ENCODE measurements at places on chromosomes 4 and X.

- no peak for DNase-seq
Measured at GRCh38 chrX:109739625-109740432, 6.8 kb upstream of the ACSL4 start.

DNA sequence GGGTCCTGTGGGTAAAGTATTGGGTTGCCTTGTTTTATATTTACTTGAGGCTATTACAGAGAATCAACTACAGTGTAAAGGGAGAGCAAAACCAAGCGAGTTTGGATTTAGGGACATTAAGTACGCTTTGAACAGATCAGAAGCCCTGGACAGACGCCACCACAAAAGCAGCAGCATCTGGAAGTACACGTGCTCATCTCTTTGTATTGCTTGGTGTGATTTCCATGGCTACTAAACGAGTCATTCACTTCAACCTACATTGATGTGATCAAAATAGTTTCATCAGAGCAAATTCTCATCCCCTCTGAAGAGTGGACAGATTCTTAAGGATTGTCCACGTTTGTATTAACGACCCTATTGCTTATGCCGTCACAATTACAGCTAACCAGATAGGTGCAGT lies 85.1 kb downstream of the SORBS2 start:
- DNase-seq = no peak

DNA sequence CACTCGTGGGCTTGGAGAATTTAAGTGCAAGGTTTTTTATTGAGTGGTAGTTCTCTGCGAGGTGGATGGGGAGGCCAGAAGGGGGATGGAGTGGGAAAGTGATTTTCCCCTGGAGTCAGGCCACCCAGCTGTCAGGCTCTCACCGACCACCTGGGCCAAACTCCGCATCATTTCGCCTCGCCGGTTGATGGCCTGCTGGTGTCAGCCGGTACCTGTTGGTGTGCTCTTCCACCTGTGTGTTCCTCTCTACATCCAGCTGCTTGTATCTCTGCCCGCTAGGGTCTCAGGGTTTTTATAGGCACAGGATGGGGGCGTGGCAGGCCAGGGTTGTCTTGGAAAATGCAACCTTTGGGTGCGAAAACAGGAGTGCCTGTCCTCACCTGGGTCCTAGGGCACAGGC lies 200.9 kb downstream of the DACH2 start:
- DNase-seq = no peak

DNA sequence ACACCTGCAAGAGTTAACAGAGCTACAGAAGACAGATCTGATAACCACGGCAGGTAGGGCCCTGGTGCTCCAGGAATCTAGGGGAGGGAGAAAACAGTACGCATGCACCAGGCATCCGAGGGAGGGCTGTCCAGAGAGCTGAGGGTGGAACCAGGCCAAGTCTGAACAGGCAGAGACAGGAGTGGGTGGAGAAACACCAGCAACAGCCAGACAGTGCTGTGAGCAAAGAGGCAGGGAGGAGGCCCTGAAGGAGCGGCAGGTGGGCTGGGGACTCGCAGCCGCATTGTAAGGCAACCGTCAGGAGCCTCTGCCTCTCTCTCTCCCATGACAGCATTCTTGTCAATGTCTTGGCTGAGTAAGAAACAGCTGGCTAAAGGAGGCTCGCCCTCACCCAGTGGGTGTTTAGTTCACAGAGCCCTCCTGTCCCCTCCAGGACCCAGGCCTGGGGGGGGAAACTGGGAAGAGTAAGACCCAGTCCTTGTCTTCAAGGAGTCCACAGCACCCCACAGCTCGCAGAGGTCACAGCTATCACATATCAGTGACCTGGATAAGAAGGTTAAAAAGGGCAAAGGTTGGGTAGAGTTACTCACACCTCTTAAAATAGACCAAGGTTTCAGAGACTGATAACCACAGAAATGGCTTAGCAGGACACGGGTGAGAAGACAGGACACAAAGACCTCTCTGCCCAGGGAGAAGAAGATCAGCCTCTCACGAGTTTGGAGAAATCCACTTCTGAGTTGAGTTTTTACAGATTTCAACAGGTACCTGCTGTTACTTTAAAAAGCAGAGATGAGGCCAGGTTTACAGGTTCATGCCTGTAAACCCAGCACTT lies 10.5 kb downstream of the ACSL1 start:
- DNase-seq = no peak

DNA sequence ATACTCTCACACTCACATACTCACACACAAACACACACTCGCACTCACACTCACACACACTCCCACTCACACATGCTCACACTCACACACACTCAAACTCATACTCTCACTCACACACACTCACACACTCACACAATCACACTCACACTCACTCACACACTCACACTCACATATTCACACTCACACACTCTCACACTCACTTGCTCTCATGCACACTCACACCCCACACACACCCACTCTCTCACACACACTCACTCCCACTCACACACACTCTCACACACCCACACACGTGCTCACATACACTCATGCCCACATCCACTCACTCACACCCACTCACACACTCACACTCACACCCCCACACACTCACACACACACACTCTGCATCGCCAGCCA lies 4.9 kb upstream of the ATP2B3 start:
- DNase-seq = no peak

- DNase-seq = no peak
Measured at GRCh38 chr4:108263057-108263456, 94.3 kb upstream of the LEF1 start.

DNA sequence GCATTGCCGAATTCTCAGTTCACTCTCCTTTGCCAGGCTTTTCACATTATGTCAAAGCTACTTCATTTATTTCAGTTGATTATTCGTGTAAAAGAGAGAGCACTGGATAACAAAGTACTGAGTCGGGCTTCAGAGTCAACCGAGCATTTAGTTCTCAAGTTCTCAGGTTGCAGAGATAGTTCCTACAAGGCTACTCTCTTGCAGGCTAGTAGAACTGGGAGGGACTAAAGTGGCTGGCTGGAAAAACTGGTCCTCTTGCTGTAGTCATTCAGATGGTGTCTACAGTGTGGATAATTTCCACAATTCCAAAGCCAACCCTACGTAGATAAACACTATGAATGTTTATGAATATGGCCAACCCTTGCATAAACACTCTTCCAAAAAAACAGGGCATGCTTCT lies 4.6 kb upstream of the CCNG2 start:
- DNase-seq = no peak

DNA sequence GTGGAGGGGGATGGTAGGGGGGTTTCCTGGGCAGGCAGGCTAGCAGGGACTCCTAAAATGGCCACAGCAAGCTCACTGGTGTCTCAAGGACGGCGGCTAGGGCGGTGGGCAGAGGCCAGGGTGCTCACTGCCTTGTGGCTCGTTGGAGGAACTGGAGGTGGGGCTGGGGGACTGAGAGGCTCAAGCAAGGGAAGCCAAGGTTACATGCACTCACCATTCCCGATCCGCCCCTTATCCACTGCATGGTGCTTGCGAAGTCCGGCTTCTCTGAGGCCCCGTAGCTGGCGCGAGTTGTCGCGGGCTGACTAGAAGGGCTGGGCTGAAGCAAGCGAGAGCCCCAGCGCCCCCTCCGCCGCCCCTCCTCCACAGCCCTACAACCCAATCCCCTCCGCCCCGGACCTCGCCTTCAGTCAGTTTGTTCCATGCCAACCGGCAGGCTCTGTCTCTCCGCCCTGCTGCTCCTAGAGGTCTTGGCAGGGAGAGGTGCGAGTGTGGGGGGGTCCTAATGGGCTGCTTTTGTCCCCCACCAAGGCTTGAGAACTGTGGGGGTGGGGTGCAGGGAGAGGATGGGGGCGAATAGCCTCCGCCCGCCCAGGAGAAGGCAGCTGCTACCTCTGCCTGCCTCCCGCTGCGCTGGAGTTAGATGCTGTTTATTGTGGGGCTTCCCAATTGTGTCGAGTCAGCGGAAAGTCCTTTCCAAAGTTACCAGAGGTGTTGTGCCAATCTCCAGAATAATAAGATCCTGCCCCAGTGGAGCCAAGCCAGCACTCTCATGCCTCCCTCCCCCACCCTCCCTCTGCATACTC lies at the start of gene ARHGEF9:
ARHGEF9 (minus strand) TSS at position 313 of the 806 bp plus-strand sequence; CDS start at position 244, 69 bp downstream.
- peak; percentile 28 for DNase-seq

GRCh38 chrX:9515973-9516538 lies 51.2 kb downstream of the TBL1X start:
- DNase-seq = no peak

GRCh38 chr4:78660559-78660958 lies 109.0 kb downstream of the ANXA3 start:
- no peak for DNase-seq

DNA sequence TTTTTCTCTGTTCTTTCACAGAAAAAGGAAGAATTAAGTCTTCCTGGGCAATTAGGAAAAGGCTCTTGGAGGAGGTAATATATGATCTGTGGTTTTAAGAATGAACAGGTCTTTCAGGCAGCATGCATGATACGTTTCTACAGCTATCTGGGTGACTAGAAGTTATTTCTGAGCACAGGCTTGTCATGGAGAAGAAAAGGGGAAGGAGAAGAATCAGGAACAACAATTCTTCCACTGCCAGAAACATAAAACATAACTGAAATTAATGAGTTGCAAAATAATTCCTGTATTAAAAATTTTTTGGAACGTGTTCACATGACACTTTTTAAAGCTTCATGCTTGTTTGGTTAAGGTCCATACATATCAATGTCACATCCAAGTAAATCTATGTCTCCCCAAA lies 17.7 kb upstream of the STIM2 start:
- DNase-seq = no peak

- DNase-seq = no peak
Measured at GRCh38 chr4:51836549-51836948, 6.4 kb upstream of the DCUN1D4 start.

GRCh38 chr4:127708985-127709384 lies 21.2 kb upstream of the SLC25A31 start:
- DNase-seq = no peak

- no peak for DNase-seq
Measured at GRCh38 chr4:137389911-137390520, 142.3 kb downstream of the PCDH18 start.

Data from substantia nigra (tissue), 51 donors.